ENCODE measurements at places on chromosomes 1 and 21. TPM values are rescaled to one million over a fixed set of nuclear protein-coding genes. Genes with fewer than 3 reads are reported as not detected.

- DNase-seq, result no peak
These were observed 56.2 kb upstream of the MORC3 start for GRCh38 chr21:36263797-36264196.

GRCh38 chr1:112904831-112905261 lies 51.1 kb downstream of the SLC16A1 start:
- DNase-seq, result no peak

Gene FAM110D
- 0.05 TPM for total RNA-seq

GRCh38 chr1:91026777-91027176 lies 4.9 kb upstream of the ZNF644 start:
- no peak for DNase-seq

Gene CYP4Z1
- not detected for total RNA-seq

- no peak for DNase-seq
These were observed 17.7 kb downstream of the NBPF3 start for GRCh38 chr1:21457654-21458053.

Gene ANGPTL3
- total RNA-seq, result not detected

Gene TMEM54
- total RNA-seq, result 61.5 TPM

DNA sequence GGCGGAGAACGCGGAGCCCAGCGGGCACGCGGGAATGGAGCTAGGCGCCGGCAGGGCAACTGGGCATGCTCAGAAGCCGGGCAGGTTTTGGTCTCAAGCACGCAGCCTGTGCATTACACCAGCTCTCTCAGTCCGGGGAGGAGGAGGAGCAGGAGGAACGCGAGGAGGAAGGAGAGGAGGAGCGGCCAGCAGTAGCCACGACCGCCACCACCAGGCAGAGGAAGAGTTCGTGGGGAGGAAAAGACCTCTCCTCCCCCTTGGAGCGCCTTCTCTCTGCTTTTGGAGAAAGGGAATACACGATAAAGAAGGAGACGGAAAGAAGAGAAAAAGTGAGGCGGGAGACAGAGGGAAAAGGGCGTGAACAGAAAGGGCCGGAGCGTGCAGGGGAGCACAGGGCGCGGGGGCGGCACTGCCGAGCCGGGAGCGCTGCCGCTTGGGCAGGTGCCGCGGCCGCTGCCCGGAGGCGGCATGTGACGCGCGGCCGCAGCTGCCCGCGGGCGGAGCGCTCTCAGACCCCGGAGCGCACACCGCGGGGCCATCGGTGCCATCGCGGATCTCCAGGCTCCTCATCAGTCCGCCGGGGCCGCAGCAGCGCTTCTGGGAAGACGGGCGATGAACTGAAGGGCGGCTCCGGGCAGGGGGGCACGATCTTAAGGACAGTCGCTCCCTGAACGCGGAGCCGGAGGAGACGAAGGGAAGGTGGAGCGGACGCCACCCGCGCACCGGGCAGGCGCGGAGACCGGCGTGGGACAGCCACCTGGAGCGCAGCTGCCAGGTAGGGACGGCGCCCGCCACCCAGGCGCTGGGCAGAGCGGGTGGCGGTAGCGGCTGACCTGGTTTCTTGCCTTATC lies at the start of gene CHRM3:
Gene CHRM3 (plus strand): TSS at position 116 of the 851 bp plus-strand sequence. CDS start 520,884 bp downstream, outside the sequence.
- peak; percentile 33 for DNase-seq

DNA sequence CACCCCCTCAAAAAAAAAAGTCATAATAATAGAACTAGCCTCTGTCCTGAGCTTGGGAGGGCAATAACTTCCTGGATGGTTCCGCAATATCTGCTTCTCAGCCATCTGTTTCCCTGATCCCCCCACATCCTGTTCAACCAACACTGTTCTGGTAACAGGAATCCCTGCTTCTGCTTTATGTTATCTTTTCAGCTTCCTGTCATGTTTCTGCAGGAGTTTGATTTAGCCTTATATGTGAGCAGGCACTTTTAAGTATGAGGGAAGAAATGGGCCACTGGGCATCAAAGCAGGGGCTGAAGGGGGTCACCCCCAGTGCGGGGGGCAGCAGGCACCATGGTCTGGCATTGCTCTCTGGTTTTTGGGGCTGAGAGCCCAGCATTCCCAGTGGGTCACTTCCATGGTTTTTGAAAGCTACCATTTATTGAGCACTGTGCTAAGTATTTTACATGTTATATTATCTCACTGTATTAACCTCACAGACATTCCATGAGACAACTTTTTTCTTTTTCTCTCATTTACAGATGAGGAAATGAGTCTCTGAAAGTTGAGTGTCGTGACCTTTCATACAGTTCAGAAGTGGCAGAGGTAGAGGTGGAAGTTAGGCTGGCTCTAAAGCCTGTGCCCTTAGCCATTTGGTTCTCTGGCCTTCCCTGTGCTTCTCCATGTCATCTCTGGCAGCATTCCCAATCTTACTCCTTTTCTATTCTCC lies 61.9 kb downstream of the DNTTIP2 start:
- no peak for DNase-seq

Gene SPATA21
- not detected for total RNA-seq

DNA sequence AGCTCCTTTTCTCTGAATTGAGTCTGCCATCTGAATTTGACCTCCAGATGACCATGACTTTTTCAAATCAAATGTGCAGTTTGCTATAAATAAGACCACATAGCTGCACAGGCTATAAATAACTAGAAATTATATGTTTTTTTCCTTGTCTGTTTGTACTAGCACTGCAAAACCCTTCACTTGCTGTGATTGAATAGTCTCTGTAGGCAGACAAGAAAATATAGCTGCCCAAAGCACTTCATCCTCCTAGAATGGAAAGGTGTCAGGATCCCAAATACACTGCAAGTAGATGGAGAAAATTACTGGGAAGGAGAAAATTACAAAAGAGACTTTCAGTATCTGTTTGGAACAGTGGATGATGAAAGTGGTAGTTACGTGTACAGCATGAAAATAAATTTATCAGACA lies 175.8 kb downstream of the APP start:
- DNase-seq, result no peak

- DNase-seq, result no peak
These were observed 14.0 kb downstream of the SLC1A7 start for GRCh38 chr1:53128401-53128800.

- DNase-seq, result no peak
These were observed at the start of gene AGRN for GRCh38 chr1:1020000-1020404. Gene AGRN, plus strand, starts transcription at chr1:1020120. Its CDS starts 53 bp downstream, at chr1:1020173.

Gene MLLT11
- 5.0 TPM for total RNA-seq

DNA sequence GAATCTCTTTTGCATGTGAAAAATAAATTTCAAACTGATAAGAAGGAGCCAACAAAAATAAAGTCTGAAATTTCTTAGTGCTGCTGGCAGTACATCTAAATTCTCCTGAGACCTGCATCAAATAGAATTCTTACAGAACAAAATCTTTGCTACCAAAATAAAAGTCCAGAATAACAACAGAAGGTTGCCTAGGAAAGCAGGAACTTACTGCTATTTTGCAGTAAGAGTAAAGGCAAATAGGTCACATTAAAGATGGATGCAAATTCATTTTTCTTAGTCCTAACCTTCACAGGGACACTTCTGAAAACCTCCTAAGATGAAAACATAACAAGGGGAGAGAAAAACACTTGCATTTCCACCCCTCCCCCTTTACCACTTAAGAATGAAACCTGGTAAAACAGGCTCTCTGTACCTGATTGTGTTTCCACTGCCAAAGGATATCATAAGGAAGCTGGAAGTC lies 59.0 kb downstream of the RUSC1 start:
- DNase-seq, result no peak

GRCh38 chr1:199041173-199041914 lies 402.5 kb downstream of the PTPRC start:
- no peak for DNase-seq

- DNase-seq, result no peak
These were observed 78.0 kb downstream of the MEGF6 start for GRCh38 chr1:3533067-3534048.

GRCh38 chr1:183937611-183938010 lies 99.9 kb downstream of the COLGALT2 start:
- DNase-seq, result no peak

DNA sequence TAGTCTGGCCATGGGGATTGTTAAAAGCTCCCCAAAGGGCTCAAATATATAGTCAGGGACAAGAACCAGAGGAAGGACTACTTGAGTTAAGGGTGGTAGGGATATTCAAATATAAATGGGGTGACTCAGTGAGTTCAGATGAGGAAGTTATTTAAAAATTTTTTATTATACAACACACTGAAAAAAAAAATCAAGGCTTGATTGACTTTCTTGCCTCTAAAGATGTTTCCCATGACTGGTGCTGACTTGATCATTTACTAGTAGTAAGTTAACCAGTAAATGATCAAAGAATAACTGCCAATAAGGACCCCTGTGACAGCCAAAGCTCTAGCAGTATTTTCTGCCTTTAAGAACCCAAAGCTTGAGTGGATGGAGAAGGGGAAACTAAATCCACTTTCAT lies 357.6 kb upstream of the NR5A2 start:
- no peak for DNase-seq

Gene FCRL3
- not detected for total RNA-seq

GRCh38 chr1:108050911-108051629 lies 86.1 kb upstream of the VAV3 start:
- no peak for DNase-seq

- no peak for DNase-seq
These were observed 8.1 kb downstream of the CELA2B start for GRCh38 chr1:15483971-15484370.

GRCh38 chr1:192538407-192539296 lies 36.9 kb upstream of the RGS1 start:
- no peak for DNase-seq

- no peak for DNase-seq
These were observed 177.0 kb downstream of the HS2ST1 start for GRCh38 chr1:87091425-87091824.

DNA sequence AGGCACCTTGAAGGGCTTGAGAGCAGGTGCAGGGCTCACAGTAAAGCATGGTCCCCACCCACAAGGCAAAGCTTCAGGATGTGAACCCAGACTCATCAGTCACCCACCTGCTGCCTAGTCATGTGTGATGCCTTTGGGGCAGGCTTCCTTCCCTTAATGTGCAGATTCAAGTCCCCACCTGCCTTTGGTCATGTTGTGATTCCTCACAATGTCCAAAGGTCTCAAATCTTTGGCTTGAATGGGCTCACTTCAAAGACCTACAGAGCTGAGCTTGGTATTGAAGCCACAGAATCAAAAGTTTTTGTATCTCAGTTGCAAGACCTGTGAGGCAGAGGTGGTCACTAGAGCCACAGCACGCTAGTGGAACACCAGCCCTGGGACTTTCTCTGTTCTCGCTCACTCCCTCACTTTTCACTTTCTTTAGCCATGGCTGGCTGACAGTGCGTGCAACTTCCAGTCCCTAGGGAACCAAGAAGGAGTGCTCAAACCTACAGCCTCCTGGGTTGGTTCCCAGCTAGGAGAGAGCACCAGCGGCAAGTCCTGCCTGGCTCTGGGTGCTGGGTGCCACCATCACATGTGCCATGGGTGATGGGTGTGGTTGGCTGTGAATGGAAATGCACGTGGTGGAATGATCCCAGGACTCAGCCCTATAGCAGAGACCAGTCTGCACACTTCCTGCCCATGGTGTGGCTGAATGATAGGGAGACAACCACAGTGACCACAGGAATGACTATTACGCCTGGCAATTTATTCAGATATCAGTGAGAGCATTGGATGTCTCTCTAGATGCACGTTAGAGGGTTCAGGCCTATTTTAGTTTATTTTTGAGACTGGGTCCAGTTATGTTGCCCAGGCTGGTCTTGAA lies 26.4 kb upstream of the CLIC6 start:
- DNase-seq, result no peak

Gene CNTN2
- not detected for total RNA-seq

GRCh38 chr1:196344453-196344852 lies 263.8 kb downstream of the KCNT2 start:
- DNase-seq, result no peak

DNA sequence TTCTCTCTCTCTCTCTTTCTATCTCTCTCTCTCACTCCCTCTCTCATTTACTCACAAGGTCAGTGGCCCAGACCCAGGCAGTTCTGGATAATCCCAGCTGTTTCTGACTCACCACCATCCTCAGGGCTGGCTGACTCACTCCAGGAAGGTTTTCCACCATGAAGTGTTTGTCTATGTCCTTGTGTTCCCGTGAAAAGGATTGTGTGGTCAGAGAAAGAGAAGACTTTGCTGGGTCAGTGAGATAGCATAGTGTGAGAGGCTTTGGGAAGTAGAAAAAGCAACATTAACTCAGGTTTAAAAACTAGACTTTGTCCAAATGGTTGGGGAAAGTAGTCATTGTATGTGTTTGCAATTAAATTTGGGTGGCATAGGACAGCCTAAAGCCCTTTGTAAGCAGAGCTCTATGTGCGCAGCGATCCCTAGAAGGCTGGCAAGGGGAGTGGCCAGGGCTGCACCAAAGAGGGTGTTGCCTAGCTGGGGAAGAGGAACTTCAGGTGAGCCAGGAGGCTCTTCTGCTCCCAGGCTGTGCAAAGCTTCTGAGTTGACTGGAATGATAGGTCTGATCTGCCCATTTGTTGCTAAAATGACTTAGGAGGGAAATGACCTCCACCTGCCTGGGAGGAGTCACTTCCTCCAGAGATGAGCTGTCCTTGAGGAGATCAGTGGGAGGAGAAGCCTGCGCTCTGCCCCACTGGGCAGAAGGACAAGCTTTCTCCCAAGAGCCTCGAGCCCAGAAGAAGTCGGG lies 4.9 kb upstream of the CAPN2 start:
- peak; percentile 98 for DNase-seq

DNA sequence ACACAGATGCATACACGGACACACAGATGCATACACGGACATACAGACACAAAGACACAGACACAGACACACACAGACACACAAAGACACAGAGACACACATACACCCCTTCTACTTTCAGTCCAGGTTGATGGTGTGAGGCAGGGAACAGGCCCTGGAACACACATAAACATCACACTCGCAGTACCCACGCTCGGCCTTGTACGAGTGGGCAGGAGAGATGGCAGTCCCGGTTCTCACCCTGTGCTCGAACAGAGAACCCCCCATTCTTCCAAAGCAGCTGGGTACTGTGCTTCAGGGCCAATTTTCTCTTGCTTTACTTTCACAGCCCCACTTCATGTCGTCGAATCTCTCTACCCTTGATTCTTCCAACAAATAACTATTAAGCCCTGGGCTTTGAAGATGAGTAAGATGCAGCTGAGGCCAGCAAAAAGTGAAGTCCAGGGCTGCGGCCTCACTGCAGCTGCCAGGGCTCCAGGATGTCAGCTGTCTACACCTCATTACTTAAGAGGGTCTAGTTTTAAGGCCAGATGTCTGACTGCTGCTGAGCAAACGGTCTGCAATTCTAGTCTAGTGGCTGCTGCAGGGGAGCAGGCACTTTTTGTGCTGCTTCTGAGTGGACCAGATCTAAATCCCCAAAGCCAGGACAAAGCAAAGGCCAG lies 90.1 kb downstream of the PGBD5 start:
- no peak for DNase-seq

- DNase-seq, result no peak
These were observed 201.6 kb downstream of the SDCCAG8 start for GRCh38 chr1:243457363-243457982.

DNA sequence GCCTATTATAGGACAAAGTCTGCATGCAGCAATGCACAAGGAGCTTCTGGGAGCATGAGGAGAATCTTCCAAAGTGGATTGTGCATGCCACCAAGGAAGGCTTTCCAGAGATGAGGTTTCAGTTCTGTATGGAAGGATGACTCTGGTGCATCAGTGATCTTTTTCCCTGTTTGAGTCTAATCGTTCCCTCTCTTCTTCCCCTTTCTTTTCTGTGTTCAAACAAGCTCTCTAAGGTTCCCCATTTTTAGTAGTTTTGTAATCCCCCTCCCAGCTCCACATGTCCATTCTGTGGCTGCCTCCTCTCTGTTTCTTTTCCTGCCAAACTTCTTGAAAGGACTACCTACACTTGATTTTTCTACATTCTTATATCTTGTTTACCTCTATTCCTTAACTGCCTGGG lies 43.3 kb upstream of the USP25 start:
- no peak for DNase-seq

Measured in Panc1 (cell line).